Activated CD8-positive, alpha-beta memory T cell treated with anti-CD3 and anti-CD28 coated beads for 4 hours (primary cell): ENCODE measurements at places on chromosomes 3 and 15.

GRCh38 chr15:96337365-96338023, 7.0 kb downstream of the NR2F2 start:
- DNase-seq: no peak

DNA sequence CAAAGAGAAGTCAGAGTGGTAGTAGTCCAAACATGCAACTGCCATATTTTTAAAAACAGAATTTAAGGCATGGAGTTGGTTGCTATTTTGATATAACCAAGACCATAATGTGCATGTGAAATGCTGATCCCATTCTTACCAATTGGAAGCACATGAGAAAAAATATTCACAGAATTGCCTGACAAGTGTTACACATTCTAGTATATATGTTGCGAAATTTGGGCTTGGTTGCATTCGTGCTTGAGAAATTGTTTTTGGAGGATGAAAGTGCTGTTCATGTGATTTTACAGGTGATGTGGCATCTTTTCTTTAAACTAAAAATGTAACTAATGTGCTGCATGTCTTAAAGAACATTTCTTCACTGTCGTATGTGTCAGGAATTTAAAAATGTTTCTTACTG, 199.7 kb downstream of the CHL1 start:
- DNase-seq: no peak

- no peak for DNase-seq
These were observed 6.2 kb downstream of the MYO1E start for GRCh38 chr15:59366333-59367021.

DNA sequence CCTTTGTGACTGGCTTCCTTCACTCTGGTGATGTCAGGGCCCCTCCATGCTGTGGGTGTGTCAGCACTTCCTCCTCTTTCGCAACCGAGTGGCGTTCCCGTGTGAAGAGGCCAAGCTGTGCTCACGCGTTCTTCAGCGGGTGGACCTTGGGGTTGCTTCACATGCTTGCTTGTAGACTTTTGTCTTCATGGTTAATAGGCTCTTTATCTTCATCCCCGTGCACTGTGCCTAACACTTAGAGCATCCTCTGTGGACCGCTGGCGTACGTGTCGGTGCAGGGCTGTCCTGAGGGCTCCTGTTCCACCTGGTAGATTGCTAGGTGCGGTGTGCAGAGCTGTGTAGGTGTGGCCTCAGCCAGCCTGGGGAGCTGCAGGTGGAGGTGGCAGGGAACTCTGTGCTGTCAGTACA, 182.3 kb downstream of the OR4M2 start:
- DNase-seq: peak; percentile 29

GRCh38 chr3:129045675-129046036, 14.9 kb upstream of the GP9 start:
- DNase-seq: no peak

- DNase-seq: no peak
These were observed 120.0 kb downstream of the SLCO3A1 start for GRCh38 chr15:91973481-91973880.

DNA sequence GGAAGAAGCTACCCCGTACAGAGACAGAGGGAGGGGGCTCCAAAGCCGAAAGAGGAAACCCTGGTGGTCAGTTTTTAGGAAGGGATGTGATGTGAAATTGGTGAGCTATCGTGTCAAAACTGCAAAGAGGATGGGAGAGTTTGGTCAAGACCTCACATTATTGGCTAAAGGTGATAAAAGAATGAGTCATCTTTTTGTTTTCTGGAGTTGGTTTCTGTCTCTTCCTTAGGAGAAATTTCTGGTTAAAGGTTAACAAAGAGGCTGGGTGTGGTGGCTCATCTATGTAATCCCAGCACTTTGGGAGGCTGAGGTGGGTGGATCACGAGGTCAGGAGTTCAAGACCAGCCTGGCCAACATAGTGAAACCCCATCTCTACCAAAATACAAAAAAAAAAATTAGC, 217.8 kb upstream of the CBLB start:
- no peak for DNase-seq

GRCh38 chr3:52682016-52682415, 3.7 kb downstream of the PBRM1 start:
- DNase-seq: no peak

DNA sequence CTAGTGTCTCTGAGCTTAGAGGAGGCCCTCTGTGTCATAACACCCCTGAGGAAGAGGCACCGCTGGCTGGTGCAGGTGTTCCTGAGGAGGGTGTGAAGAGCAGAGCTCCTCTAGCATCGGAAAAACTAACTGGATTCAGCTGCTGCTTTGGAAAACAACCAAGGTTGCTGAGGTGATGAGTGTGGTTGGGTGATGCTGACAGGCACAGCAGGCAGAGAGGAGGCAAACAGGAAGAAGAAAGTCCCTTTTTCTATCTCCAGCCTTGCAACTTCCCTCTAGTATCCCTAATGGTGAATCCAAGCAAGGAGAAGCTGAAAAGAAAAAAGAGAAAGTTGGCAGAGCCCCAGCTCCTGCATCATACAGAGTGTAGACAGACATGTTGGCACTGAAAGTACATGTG, 3.8 kb upstream of the OR4F15 start:
- no peak for DNase-seq

DNA sequence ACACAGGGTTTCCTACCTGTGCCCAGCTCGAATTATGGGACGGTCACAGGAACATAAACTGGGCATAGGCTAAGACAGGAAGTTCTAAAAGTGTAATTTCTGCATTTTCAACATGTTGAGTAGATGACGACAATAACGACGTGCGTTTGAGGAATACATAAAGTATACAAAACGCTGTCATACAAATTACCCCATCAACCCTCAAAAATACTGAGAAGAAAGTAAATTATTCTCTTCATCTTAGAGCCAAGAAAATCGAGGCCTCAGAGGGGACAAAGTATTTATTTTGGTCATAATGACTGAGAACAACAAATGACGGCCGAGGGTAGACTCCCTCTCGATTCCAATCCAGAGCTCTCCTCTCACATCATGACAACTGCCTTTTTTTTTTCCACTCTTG, 60.8 kb downstream of the RUBCN start:
- DNase-seq: no peak

DNA sequence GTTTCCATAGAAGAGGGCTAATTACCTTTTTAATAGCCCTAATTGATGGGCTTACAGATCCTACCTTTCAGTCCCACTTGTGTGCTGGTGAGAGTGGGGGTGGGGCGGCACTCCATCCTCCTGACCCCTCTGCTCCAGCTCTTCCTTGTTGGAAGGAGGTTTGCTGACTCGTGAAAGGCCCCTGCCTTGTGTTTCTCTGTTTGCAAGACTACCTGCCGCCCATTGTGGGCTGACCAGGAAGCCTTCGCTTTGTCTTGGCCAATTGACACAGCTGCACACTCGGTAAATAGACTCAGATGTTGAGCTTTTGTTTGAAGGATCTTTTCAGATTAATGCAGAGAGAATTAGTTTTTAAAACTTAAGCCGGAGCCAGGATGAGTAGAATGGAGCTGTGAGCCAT, 197.3 kb upstream of the HES1 start:
- no peak for DNase-seq

- no peak for DNase-seq
These were observed 2.0 kb downstream of the RSRC1 start for GRCh38 chr3:158111861-158112260.

DNA sequence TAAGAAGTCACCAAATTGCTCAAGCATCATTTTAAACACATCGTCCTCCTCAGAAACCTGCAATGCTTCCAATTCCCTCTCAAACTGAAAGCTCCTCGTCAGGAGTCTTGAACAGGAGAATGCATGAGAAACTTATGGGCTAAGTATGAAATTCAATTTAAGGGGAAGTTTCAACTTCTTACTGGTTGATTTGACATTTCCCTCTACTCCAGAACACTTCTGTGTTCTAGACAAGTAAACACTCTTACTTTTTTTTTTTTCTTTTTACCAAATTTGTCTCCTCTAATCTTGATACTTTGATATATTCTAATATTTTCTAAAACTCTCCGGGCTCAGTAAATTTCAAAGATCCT, 181.7 kb downstream of the RSL24D1 start:
- no peak for DNase-seq

- no peak for DNase-seq
These were observed 102.3 kb downstream of the TPRA1 start for GRCh38 chr3:127488141-127488672.

- no peak for DNase-seq
These were observed 1166.1 kb upstream of the GBE1 start for GRCh38 chr3:82927309-82928253.

DNA sequence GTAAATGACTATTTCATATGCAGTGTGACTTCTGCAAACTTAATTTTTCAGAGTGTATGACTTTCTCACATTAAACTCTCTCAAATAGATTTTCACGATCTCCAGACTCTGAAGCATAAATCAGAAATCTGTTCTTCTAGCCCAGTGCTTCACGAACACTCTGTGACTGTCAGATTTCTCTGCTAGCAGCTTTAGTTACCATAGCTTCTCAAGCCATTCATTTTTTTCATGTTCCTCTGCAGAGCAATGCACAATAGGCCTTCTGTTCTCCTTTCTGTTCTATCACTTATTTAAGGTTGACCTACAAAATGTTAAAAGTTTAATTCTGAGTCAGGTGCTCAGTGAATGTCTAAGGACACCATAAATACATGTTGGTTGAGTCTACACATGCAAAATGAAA, 1102.2 kb downstream of the TUSC7 start:
- DNase-seq: no peak

GRCh38 chr3:172369590-172370259, 78.5 kb downstream of the GHSR start:
- DNase-seq: no peak

- DNase-seq: no peak
These were observed 56.4 kb downstream of the PLD1 start for GRCh38 chr3:171753665-171754408.

- DNase-seq: no peak
These were observed 111.2 kb downstream of the ETFA start for GRCh38 chr15:76200083-76200465.

GRCh38 chr3:63042833-63043232, 167.6 kb upstream of the CADPS start:
- no peak for DNase-seq

- DNase-seq: no peak
These were observed 3.0 kb downstream of the CCR9 start for GRCh38 chr3:45889337-45889736.

GRCh38 chr15:25793354-25794050, 69.6 kb downstream of the ATP10A start:
- DNase-seq: no peak

DNA sequence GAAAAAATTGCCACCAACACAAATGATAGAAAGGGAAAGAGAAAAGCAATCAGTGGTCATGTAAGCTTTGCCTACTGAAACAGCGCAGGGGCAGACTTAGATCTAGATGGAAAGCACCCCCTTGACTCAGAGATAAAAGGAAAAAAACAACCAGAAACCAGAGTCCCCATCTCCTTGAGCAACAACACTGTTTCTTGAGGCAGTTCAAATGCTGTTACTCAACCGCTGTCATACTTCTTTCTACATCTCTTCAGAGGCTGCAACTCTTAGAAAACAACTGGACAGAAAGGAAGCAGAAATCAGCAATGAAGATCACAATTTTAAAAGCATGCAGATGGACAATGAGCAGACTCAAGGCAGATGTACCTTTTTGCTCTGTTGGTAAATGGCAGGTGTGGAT, 36.5 kb downstream of the FSIP1 start:
- no peak for DNase-seq

GRCh38 chr3:97949110-97949485, 23.1 kb downstream of the RIOX2 start:
- DNase-seq: no peak

DNA sequence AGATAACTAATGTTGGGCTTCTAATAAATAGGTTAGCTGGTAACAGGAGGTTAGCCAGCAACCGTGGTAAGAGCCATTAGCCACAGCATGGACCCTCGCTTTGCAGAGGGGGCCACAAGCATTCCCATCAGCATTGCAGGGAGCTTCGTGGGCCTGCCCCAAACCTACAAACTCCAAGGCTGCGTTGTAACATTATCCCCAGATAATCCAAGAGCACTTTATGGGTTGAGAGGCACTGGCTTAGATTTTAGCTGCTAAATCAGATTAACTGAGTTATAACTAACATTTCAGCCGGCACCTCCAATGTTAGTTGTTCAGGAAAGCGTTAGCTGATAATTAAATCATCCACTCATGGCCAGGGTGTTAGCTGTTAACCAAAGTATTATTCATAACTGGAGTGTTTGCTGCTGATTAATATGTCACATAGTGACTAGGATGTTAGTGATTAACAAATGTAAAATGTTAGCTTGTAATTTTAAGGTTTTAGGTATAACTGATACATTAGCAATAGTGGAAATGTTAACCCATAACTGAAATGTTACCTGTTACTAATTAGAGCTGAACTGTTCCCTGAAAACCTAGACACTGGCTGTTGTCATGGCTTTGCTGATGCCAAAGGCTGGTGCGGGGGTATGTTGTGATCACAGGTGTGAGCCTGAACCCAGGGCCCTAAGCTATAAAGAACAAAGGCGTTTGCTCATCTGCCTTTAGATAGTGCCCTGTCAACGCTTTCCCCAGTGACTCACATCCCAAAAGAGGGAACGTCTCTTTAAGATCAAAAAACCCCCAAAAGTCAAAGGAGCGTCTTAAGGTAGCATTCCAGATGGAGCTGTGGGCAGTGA, 56.2 kb downstream of the SLC6A6 start:
- DNase-seq: no peak

DNA sequence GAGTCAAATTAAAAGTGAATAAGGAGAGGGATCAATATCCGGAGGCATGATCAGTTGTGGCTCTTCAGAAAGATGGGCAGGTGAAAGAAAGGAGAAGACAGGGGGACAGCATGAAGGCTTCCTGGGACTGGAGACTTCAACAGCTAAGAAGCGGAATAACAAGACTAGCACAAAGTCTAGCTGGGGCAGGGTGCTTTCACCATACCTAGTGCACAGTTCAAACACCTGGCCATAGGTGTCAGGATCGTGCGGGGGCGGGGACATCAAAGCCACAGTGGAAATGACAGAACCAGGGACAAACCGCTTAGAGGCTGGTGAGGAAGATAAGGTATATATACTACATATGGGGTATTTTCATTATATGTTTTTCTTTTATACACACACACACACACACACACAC, 66.2 kb upstream of the FOXP1 start:
- no peak for DNase-seq

- no peak for DNase-seq
These were observed 356.5 kb upstream of the SLCO3A1 start for GRCh38 chr15:91496754-91497691.

GRCh38 chr3:43183456-43183855, 77.6 kb upstream of the POMGNT2 start:
- no peak for DNase-seq

- no peak for DNase-seq
These were observed 168.2 kb upstream of the ROBO2 start for GRCh38 chr3:76871655-76872054.

DNA sequence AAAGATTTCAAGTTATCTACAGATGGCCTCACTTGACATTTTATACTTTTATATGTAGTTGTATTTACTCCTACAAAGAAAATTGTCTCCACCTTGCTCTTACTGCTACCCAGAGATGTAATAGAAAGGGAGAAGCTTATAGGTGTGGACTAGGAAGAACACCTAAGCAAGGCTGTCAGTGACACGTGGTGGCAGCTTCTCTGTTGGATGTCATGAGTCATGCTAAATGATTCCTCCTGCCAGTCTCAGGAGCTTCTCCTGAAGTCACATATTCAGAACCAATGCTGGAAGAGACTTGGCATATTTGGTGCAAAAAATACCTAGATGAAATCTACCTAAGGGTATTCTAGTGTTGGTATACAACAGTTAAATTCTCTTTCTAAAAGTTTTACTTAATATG, 184.7 kb downstream of the LRRC3B start:
- DNase-seq: no peak

- no peak for DNase-seq
These were observed 12.7 kb upstream of the TMCO5A start for GRCh38 chr15:37921527-37922385.

GRCh38 chr3:13187593-13187992, 114.4 kb upstream of the IQSEC1 start:
- DNase-seq: no peak
